NCI-H2107 (cell line): ENCODE measurements at places on chromosomes 5 and 9.

GRCh38 chr5:109410389-109411148 is 795 bp upstream of the PJA2 start:
- no peak for DNase-seq

DNA sequence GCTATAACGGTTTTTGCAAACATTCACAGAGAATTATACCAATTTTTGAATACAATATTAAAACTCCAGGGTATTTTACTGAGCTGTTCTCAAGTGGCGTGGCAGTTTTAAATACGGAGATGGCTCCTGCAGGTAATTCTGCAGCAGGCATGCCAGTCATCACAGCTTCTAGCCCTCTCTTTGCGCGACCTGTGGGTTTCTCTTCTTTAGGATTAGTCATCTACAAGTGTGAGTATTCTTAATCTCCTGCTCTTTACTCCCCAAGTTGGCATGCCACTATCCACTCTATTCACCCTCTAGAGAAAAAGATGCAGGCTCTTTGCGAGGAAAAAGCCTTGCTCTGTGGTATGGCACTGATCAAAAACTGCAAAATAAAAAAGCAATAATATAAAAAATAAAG is 43.9 kb downstream of the ANKRD31 start:
- DNase-seq = no peak

GRCh38 chr5:151742870-151743294 is 15.5 kb downstream of the ATOX1 start:
- DNase-seq = no peak

DNA sequence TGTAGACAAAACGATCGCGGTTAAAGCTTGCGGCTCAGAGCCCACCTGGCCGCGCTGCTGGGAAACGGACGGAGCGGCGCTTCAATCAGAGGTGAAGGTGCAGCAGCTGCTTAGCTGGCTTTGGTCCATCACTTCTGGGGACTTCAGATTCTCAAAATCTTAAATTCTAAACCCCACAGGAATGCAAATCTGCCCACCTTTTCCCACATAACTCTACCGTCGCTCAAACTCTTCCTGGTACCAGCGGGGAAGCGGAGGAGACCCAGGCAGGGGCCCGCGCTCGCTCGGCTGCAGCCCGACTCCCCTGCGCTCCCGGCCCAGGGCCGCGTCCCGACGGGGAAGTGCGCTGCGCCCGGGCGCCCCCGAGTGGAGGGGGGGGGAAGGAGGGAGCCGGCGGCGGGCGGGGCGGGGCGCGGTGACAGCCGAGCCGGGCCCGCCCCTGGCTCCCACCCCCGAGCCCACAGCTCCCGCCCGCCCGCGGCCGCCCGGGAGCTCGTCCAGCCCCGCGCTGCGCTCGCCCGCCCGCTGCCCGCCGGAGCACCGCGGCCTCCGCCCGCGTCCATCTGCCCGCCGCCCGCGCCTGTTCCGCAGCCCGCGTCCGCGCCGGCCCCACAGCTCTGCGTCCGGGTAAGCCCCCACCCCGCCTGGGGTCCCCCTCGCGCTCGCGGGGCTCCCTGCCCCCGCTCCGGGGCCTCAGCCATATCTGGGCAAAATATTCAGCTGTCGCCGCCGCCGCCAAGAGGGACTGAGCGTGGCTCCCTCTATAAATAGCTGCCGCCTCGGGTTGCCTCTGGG is at the start of gene TMOD1:
TMOD1 (plus strand) TSS at position 490 of the 795 bp plus-strand sequence. CDS start 22,523 bp downstream, outside the sequence.
- DNase-seq = peak; percentile 34

DNA sequence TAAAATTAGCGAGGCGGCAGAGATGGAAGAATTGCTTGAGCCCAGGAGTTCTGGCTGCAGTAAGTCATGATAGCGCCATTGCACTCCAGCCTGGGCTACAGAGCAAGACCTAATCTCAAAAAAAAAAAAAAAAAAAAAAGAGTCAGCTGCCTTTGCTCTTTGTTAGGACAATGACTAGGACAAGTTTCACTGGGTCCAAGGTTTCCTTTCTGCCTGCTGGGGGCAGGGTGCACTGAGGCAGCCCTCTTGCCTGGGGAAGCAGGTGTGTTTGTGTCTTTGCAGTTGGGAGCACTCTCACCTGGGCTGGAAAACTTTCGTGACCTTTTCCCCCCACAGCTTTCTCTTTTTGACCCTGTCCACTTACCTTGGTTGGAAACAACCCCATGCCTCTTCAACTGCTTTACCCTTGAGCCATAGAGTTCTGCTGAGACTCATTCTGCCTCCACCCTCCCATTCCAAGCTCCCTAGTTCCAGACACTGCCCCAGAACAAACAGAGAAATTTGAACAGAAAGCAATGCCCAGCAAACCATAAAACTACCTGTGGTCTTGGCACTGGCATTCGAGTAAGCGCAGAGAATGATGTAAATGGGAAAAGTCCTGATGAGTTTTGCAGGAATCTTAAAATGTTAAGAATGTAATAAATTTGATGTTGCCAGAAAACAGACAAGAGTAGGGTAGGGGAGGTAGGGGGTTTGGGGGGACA is 17.0 kb upstream of the MYO10 start:
- DNase-seq = no peak

DNA sequence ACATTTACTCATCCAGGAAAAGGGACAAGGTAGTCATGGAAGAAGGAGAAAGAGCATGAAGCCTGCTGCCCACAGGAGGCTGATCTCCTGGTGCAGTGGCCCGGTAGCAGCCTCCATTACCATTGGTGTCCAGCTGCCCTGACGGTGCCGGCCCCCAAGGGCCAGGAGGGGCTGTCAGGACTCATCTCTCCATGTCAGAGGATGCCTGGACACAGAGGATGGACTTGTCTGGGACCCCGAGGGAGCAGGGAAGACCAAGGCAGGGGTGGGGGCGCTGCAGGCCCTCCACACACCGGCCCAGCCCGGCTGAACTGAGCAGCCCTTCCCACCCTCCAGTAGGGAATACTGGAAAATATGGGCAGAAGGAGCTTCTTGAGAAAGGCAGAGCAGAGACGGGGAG is 52.2 kb downstream of the IRX2 start:
- no peak for DNase-seq

DNA sequence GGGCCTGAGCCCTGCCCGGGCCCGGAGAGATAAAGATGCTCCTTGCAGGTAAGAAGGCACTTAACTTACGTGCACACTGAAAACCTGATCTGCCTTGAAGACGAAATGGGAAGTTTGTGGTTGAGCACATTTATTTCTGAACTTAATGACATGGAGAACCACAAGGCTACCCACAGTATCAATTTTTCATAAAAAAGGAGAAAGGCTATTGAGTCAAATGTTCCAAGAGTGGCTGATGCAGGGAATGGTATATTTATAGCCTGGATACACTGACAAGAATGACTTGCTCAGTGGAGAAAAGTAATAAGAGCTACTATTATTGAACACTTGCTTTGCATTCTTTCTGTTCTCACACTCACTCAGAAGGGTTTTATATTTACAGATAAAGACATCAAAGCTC is 419.3 kb downstream of the ACTL7B start:
- no peak for DNase-seq

- no peak for DNase-seq
These were observed 58.7 kb upstream of the SAP30L start for GRCh38 chr5:154386952-154387629.

- DNase-seq = no peak
These were observed 60.7 kb upstream of the TSLP start for GRCh38 chr5:111010783-111011182.

GRCh38 chr5:172430354-172430753 is 24.0 kb downstream of the SH3PXD2B start:
- DNase-seq = no peak

- DNase-seq = no peak
These were observed 27.2 kb downstream of the C9orf152 start for GRCh38 chr9:110180511-110181434.

- no peak for DNase-seq
These were observed 445.4 kb downstream of the ANXA1 start for GRCh38 chr9:73597039-73597438.

DNA sequence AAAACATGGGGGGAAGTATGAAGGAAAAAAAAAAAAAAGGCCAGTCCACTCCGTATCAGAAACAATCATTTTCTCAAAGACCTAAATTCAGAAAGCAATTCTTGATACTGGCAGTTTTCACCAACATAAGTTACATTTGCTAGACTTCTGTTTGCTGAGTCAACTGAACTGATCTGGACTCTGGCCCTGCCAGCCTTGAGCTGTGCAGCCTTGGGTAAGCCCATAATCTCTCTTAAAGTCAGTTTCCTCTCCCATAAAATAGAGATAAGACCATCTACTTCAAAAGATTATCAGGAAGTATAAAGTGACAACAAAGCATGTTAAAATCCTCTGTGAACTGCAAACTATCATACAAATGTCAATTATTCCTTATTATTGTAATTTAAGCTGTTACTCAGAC is 106.8 kb downstream of the MAPKAP1 start:
- DNase-seq = no peak

DNA sequence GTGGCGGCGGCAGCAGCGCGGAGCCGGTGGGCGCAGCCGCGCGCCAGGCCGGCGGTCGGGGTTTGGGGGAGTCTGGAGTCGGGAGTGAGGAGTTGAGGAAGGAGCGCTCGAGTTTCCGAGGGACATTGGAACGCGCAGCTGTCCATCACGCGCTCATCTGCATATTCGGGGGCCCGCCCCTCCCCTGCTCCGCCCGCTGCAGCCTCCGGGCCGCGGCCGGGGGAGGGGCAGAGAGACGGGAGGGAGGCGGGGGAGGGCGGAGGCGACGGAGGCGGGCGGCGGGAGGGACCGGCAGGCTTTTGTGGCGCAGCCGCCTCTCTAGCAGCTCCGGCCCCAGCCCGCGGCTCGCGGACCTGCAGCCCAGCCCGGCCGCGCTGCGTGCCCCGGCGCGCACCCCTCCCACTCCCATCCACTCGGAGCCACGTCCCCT is at the start of gene IRX2:
IRX2 (minus strand) TSS at position 86 of the 430 bp plus-strand sequence. CDS start 264 bp downstream, outside the sequence.
- peak; percentile 94 for DNase-seq

DNA sequence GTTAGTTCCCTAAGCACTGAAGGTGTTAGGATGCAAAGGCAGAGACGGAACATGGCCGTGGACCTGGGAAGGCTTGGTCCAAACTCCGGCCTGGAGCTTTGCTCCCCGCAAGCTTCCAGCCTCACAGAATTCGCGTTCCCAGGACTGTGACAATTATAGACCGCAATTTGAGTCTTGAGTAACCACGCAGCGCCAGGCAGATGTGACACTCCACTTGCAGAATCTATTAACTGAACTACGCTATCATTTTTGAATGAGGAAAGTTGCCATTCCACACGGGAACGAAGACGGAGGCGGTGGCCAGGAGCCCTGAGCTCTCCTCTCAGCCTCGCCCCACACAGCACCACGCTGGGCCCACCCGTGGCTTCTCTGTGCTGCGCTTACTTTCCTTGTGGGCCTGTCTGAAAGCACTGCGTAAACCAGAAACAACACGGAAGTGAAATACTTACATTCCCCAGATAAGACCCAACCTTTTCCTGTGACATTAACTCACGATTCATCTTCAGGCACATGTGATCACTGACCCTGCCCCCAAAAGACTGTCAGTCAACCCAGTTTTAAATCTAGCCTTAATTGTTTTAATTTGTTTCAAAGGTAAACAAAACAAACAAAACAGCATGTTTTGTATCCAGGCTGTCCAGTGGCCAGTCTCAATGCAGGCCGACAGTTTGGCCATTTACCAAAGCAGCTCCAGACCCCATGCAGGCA is 16.1 kb upstream of the COL5A1 start:
- no peak for DNase-seq

- DNase-seq = no peak
These were observed 16.7 kb upstream of the PHYHD1 start for GRCh38 chr9:128903871-128904620.

DNA sequence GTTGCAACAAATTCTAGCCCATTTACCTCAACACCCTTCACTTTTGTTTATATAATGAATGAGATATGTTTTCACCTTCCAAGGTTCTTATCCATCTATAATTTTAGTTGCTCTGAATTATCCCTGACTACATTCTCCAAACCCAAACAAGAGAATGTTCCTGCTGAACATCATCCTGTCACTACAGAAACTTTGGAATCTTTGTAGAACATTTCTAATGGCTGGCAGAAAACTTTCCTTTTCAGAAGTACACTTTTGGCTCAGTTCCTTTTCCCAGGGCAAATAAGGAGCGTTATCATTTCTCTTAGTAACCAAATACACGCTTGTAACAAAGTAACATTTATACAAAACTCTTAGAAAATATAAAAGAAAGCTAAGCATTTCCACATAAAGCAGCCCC is 860.6 kb upstream of the SEMA6A start:
- DNase-seq = no peak

DNA sequence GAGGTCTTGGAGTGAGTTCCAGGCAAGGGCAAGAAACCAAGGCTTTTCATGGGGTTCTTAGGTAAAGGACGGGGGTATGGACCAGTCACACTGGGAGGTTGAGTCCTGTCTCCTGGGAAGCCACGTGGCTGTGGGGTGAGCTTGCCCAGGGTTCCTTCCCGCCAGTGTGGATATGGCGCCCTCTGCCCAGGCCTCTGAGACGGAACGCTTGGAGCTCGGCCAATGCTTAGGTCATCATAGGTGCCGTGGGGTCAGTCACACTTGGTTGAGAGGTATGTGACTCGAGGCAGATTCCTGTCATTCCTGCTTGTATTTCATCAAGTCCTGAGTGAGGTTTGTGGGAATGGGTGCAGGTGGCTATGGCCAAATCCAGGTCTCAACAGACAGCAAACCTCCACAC is 46.2 kb downstream of the TENT4A start:
- DNase-seq = no peak

DNA sequence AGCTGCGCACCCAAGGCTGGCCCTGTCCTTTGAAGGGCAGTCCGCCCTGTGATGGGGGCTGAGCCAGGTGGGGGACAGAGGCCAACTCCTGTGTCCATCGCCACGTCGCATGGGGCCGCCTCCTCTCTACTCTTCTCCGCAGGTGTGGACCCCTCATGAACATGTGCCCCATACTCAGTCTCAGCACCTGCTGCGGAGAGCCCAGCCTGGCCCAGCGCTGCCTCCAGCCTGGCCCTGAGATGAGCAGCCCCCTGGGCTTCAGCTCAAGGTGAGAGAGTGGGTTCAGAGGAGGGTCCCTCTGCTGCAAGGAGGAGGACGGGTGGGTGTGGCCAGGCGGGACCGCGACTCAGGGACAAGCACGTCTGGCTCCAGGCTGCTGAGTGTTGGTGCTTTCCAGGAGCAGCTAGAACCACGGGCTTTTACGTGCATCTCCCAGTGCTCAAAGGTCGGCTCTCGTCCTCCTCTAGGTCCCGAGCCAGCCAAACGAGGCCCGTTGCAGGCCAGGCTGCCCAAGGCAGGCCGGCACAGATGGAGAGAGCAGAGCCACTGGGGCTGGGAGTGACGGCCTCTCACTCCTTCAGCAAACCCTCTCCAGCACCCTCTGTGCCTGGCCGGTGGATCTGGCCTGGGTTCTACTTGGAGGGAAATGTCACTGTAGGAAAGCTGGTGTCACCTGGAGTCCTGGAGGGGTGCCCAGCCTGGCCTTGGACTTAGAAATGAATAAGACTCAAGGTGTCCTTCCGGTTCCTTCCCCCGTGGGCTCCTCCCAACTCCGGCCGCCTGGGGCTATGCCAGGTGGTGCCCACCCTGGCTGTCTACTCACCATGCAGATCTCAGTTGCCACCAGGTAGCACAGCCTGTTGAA is 48.9 kb upstream of the RNF130 start:
- no peak for DNase-seq

GRCh38 chr5:6328173-6328572 is 50.2 kb downstream of the MED10 start:
- no peak for DNase-seq
